AG09319 (cell line): ENCODE measurements at places on chromosomes 5 and 9.

DNA sequence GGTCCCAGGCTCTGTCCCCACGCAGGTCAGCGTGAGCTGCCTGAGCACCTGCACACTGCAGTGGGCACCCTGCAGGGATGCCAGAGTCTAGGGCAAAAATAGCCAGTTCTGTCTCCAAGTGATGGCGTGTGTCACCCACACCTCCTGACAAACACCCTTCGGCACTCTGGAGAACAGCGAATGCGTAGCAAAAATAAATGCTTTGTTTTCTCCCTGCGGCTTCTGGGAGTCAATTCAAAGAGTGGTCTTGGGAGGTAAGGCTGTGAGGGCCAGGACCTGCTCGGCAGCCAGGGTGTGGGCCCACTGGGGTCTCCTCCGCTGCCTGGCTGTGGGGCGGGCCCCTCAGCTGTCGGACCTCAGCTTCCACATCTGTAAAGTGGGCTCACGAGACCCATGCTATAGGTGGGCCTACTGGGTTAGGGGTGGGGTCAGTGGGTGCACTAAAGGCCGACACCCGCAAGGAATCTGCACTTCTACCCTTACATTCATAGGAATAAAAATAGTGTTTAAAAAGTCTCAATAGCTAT lies 37.4 kb downstream of the RASGEF1C start:
- DNase-seq: no peak

DNA sequence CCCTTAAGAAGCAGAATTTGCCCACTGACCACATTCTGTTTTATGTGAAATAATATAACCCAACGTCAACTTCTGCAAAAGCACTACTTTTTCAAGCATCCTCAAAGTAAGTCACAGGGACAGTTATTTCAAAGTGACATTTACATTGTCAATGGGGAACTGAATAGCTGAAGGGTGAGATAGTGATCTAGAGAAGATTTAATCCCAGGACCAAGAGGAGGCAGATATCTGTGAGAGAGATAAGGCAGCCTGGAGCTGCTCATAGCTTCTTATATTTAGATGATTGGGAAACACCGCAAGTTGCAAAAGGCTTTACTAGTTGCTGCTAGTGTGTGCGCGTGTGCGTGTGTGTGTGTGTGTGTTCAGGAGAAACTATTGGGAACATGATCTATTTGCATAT lies 210.4 kb upstream of the RFX3 start:
- no peak for DNase-seq

- no peak for DNase-seq
Measured at GRCh38 chr5:38922199-38922598, 76.4 kb downstream of the OSMR start.

DNA sequence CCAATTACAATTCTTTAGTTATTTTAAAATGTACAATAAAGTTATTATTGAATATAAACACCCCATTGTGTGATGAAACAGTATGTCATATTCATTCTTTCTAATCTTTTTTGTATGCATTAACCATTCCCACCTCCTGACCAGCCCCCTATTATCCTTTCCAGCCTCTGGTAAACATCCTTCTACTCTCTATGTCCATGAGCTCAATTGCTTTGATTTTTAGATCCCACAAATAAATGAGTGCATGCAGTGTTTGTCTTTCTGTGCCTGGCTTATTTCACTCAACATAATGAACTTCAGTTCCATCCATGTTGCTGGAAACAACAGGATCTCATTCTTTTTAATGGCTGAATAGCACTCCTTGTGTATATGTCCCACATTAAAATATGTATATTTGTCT lies 1858.9 kb upstream of the C9orf72 start:
- no peak for DNase-seq

- DNase-seq: no peak
Measured at GRCh38 chr5:110630350-110630749, 96.1 kb downstream of the TMEM232 start.

DNA sequence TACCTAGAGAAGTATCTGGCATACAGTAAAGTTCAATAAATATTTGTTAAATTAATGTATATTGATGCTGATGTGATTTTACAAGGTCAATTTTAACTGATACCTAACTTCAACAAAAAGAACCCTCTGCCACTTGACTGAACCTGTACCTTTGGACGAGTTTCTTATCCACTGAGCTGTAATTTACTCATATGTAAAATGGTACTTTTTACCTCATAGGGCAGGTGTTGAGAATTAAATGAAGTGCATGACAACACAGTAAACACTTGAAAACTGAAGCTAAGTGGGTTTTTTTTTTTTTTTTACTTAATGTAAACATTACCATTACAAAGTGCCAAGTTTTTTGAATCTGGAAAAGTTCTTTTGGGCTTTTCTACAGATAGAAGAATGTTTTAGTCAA lies 15.4 kb downstream of the NIPSNAP3B start:
- DNase-seq: no peak

DNA sequence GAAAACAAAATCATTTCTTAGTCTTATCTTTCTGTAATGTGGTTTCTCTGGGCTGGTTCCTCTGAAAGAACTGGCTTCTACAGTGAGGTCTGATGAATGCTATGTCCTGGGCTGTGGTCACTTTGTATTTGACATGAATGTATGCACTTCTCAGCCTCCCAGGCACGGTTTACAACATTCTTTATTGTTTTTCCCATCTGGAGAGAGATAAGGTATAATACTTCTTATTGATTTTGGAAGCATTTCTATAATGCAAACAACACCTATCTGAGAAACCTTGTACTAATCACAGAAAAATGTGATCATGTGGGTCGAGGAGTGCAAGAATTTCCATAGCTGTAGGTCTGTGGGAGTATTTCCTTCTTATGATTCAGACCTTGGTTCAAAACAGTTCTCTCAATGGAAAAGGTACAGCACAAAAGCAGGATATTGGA lies 46.9 kb downstream of the ACTBL2 start:
- peak; percentile 24 for DNase-seq

DNA sequence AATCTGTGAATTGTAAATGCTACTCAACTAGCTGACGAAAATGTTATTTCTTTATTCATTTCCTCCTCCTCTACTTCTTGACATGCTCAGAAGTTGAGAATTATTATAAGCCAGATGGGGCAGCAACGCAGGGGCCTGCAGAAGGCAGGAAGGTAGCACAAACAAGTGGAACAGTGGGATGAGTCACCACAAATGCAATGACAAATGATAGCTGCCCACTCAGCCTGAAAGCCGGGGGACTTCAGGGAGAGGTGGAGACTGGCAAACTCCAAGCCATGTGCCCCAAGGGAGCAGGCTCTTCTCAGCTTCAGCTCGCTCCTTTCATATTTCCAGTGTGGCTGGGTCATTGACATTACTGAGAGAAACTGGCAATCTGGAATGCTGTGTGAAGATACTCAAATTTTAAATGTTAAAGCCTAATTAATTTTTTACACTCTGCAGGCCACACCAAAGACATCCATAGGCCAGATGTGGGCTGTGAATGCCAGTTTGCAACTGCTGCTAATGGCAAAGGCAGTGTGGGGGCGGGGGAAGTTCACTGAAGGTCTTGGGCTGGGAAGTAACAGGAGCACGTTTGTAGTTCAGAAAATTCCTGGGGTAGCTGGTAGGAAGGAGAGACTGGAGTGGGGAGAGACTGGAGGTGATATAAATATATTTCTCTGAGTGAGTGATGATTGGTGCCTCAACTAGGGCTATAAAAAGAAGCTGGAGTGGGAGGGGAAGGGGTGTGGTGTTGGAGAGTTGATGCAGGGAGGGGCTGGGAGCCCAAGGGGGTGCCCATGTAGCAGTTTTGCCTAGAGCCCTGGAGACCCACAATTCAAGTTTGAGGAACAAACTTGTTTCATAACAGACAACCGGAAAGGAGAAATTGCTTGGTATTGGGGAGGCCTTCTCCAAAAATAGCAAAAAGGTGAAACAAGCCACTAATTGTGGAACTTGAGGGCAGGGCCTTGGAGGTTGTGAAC lies 20.8 kb upstream of the ADRB2 start:
- DNase-seq: no peak

- no peak for DNase-seq
Measured at GRCh38 chr5:14983666-14984441, 112.3 kb upstream of the ANKH start.

GRCh38 chr5:141529873-141530272 lies 41.0 kb downstream of the PCDHGC5 start:
- DNase-seq: no peak

DNA sequence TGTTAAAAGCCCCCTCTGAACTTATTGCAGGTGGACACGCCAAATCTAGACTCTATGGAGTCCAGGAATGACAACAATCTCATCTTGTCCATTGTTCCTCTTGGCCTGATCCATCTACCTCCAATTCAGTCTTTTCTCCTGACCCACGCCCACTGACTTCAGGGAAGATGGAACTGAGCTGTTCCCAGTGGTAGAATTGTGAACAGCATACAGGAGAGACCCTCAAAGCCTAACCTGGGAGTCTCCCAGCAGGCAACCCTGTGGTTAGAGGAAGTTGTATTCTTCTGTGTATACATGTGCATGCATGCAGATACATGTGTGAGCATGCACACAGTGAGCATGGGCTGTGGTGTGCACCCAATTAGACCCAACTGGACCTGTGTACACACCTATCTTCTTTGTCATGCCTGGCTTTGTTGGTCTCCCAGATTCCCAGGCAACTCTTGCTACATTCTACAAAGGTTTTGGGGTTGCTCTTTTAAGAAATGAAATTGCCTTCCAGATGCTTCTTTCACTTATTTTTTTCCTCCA lies 286.0 kb downstream of the ZSWIM6 start:
- no peak for DNase-seq

DNA sequence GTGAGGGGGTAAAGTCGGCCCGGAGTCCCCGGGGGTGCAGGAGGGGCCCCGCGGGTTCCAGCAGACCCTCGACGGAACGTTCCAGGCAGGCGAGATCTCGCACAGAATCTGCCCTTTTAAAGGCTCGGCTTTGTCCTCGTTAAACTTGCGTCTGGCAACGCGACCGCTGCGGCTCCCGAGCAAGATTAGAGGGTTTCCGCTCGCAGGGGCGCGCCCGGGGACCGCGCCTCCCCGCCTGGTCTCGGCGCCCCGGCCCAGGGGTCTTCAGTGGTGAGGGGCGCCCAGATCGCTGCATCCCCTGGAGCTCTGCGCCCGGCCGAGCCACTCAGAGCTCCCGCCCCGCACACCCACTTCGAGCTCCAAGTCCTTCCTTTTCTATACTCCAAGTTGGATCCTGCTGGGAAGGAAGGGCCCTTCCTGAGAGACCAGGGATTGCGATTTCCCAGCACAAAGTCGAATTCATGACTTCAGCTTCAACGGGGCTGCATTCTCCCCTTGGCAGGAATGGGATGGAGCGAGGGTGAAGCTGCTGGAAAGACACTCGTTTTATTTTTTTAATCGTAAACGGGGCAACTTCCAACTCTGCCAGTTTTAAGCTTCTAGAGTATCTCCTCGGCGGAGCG lies 11.3 kb downstream of the PROP1 start:
- DNase-seq: no peak

DNA sequence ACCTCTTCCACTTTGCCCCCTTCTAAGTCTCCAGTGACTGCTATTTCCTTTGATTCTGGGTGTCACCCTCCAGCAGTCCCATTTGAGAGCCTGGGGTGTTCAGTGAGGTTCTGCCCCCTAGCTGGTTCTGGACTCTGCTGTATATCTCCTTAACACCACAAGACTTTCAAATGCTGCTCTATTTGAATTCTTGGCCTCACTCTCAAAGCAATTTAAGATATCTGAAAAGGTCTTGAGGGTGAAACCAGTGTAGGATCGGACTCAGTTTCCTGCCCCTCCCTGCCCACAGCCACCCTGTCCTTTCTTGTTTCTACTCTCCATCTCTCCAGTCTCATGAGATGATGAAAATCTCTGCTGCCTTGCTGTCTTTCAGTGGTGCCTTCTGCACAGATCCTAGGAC lies 280.9 kb downstream of the TENT4A start:
- DNase-seq: no peak

- no peak for DNase-seq
Measured at GRCh38 chr9:113990975-113991471, 87.1 kb downstream of the AMBP start.

- DNase-seq: no peak
Measured at GRCh38 chr5:102539996-102540728, 41.4 kb upstream of the SLCO6A1 start.

- no peak for DNase-seq
Measured at GRCh38 chr5:61625681-61626621, 293.9 kb downstream of the ZSWIM6 start.

DNA sequence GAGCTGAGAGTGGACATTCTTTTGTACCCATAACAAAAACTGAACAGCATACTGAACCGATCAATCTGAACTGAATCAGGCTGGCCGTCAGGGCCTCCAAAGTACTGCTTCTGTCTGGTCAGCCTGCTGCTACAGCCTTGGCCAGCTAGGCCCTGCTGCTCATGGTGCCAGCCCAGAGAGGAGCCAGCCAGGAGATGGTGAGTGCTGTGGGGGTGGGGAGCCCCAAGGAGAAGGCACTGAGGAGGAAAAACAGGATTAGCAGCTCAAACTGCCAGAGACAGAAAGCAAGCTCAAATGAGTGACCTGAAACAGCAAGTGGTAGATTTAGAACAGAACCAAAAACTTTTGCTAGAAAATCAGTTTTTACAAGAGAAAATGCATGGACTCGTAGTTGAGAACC lies 23.9 kb downstream of the SRP19 start:
- DNase-seq: no peak

DNA sequence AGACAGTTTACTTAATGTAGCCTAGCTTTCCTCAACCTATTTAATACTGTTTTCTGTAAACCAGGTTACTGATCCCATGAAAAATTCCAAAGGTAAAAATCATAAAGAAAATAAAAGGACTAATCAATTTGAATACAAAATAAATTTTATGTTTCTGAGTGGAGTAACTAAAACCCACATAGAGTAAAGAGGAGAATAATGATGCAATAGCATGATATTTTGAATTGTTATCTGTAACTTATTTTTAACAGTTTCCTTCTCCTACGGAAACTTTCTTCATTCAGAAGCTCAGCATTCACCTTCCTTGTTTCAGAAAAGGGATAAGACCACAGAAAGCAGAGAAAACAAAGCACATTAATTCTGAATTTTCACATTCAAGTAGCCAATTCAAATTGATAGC lies 320.6 kb upstream of the NUDT12 start:
- no peak for DNase-seq

- no peak for DNase-seq
Measured at GRCh38 chr9:78089111-78089510, 57.5 kb upstream of the GNAQ start.

DNA sequence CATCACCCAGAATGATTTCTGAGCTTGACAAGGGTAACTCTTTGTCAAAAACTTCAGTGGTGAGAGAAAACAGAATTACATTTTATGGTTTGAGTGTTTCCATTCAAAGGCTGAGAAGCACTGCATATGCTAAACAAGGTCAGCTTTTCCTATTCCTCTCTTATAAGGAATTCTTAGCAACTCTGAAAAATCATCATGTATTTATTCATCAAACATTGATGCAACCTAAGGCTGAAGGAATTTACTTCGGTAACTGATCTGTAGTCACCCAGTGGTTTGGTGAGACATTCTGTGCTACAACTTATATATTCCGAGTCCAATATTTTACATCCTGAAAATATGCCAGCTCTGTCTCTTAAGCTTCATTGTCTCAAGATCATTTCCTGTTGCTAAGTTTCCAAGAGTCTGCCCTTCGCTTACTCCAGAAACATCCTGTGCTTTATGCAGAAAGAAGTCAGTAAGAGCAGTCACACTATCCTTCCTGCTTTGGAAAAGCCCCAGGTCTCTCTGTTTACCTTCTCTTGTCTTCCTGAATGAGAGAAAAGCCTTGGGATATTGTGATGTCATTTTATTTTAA lies 176.6 kb upstream of the TBCA start:
- no peak for DNase-seq
